ENCODE measurements at places on chromosomes 6 and 20.
A peak's percentile ranks its signal among the peaks of the same experiment; 100 is the strongest.

GRCh38 chr20:50701041-50701963, 10.0 kb upstream of the RIPOR3 start:
- DNase-seq: no peak

GRCh38 chr20:48287021-48287494, 501.8 kb upstream of the SULF2 start:
- peak; percentile 31 for DNase-seq

- DNase-seq: no peak
Observed at GRCh38 chr6:38617856-38618255, 21.9 kb downstream of the BTBD9 start.

DNA sequence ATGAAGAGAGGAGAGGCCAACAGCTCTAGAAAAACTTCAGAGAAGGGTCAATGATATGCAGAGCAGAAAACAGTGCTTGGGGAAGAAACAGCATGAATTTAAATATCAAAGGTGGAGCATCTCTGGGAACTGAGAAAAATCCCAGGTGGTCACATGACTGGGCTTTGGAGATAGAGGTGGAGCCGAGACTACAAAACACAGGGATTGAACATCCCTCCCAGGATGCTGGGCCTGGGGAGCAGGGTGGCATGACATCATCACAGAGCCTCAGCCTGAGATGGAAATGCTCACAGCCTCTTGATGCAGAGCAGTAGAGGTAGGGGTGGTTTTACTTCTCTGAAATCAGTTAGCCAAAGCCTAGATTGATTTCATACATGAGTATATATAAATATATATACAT, 529.5 kb downstream of the PRKN start:
- DNase-seq: no peak

GRCh38 chr6:93759190-93759589, 339.8 kb upstream of the EPHA7 start:
- DNase-seq: no peak

GRCh38 chr6:23503173-23503572, 622.8 kb upstream of the NRSN1 start:
- no peak for DNase-seq

GRCh38 chr6:90811596-90812226, 224.8 kb upstream of the MAP3K7 start:
- DNase-seq: no peak

- DNase-seq: no peak
Observed at GRCh38 chr6:65787787-65788186, 80.8 kb upstream of the EYS start.

GRCh38 chr6:119339941-119340456, 9.6 kb downstream of the MAN1A1 start:
- DNase-seq: no peak

DNA sequence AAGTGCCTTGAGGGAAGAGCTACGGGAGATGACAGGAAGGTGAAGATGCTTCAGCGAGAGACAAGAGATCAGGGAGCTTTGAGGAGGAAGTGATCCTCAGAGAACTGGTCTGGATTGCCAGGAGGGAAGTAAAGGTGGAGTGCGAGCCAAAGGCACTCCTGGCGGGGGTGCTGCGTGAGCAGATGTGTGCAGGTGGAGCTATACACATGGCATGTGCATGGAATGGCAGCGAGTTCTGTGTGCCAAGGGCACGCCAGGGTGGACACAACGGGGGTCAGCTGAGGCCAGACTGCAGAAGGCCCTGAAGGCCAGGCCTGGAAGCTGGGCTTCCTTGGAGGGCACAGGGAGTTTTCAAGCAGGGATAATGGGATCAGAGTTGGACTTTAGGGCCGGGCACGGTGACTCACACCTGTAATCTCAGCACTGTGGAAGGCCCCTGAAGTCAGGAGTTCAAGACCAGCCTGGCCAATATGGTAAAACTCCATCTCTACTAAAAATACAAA, 6.2 kb downstream of the PXMP4 start:
- no peak for DNase-seq

DNA sequence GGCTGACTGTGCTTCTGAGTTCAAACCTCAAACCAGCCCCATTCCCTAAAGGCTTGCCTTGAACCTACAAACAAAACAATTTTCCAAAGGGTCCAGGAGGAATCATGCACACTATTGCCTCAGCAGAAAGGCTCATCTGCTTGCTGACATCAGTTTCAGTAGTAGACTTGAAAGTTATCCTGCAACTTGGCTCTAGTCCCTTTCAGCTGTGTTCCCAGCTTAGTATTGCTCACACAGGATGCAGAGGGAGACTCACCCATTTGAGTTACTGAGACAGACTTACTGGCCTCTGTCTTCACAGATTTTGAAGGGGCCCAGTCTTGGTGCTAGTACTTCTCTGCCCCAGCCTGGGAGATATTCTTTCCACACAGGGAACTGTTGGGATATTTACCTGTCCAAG, 38.5 kb upstream of the TFB1M start:
- peak; percentile 67 for DNase-seq

GRCh38 chr20:51917886-51918535, 115.7 kb upstream of the SALL4 start:
- no peak for DNase-seq

- DNase-seq: peak; percentile 54
Observed at GRCh38 chr6:7147051-7147671, 39.4 kb downstream of the RREB1 start.

DNA sequence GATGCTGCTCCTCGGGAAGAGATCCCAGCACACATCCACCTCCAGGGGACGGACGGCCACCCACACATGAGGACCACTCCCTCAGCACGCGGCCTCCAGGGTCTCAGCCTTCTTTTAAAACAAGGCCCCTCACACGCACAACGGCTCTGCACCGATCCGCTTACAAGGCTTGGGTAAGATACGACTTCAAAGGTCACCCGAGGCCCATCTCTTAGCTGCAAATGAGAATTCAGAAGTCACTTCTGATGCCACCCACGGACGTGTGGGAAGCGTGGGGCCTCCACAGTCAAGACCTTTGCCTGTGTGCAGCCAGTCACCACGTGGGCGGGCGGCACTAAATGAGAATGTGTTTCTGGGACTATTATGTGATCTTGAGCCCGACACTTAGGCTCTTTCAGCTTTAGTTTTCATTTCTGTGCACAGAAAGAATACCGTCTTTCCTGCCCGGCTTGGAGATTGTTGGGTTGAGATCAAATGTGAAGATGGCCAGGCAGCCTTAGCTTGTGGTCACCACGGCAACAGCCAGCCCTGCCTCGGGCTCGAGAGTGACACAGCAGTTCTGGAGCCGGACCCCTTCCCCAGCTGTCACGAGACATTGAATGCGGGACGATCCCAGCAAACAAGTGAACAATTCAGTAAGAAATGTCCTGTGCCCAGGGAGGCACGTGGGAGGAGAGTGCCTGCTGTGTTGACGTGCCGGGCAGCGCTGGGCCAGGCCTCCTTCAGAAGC, 91.6 kb downstream of the RAMACL start:
- no peak for DNase-seq

GRCh38 chr6:151392427-151392826, 1.1 kb upstream of the ZBTB2 start:
- no peak for DNase-seq

GRCh38 chr6:131004387-131004755, 58.7 kb downstream of the EPB41L2 start:
- no peak for DNase-seq

DNA sequence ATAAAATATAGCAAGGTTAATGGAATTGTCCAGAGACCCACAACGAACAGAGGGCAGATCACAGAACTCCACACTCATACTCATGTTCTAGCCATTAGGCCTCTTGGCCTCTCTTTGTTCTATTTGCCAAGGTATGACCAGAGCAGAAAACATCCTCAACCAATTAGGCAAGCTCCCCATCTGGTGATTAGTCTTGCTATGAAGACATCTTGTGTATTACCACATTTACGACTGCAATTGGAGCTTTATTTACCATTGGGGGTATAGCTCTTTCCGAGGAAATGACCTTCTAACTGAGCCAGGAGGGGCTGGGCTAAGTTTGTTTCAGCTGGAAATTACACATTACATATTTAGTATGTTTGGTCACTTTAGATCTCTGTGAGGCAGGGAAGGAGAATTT, 593.9 kb downstream of the CD109 start:
- peak; percentile 36 for DNase-seq

DNA sequence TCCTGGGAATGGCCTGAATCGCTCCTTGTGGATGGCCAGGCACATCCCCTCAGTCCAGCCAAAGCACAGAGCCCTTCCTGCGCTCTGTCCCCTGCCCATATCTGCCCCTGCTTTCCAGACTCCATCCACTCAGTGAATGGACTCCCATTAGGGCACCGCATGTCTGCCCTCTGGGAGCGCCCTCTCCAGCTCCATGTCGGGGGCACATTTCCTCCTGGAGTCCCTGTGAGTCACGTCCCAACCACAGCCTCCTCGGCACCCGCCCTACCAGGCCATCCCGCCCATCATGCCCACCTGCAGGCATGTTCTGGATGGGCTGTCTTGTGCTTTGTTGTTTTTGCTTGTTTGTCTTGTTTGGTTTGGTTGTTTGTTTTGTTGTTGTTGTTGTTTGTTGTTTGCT, 96.8 kb downstream of the PSMB1 start:
- no peak for DNase-seq

- no peak for DNase-seq
Observed at GRCh38 chr6:19721766-19722377, 115.3 kb upstream of the ID4 start.

GRCh38 chr6:106421496-106421895, 61.0 kb downstream of the CRYBG1 start:
- peak; percentile 42 for DNase-seq

DNA sequence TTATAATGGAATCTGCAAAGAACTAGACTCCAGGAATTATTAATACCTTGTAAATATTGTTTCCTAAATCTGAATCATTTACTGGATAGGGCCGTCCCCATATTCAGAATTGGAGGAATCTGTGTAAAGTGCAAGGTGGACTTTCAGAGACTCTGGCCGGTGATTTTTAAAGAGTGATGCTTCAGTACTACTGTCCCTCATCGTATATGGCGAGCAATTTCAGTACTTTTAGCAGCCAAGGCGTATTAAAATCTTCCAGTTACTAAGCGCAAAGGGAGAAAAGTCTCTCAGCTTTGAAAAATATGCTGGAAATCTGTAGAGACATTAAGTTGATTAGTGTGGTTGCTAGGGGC, 483 bp downstream of the SMIM26 start:
- DNase-seq: peak; percentile 22

- DNase-seq: peak; percentile 47
Observed at GRCh38 chr6:128172752-128173682, 272.2 kb upstream of the THEMIS start.

- no peak for DNase-seq
Observed at GRCh38 chr20:63505723-63506122, 6.8 kb upstream of the EEF1A2 start.

DNA sequence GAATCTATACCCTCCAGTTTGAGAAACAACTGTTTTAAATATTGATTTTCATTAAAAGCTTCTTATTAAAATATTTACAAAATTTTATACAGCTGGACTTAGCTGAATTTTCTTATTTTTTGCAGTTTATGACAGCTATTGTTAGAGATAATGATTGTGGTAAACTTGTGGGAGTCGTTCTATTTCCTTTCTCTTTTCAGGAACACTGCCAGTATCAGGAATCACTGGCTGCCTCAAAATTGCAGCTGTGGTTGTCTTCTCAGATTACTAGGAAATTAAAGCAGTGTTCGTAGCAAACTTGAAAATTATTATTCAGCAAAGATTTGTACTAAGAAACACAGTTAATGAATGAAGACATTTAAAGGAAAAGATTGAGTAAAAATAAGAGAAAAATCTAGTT, 311.0 kb downstream of the CENPW start:
- DNase-seq: peak; percentile 54

DNA sequence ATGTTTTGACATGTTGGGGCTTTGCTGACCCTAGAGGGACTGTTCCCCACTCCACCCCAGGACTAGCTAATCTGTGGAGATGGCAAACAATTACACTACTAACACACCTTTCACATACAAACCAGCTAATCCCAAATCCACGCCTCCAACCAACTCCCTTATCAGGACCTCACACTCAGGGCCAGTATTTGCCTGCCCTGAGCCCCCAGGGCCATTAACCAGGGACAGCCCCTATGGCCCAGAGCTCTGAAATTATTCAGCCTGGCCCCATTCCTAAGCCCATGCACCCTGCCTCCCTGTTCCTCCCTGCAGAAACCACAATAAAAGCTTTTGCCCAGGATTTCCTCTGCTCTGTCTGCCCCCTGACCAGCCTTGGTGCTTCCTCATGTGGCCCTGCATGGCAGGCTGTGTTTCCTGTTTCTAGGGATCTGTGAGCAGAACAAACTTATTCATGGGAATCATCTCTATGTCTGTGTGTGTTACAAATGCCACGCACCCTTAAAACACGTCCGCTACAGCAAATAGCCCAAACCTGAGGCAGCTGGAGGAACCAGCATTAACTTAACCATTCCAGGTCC, 121.2 kb downstream of the PXDC1 start:
- no peak for DNase-seq

GRCh38 chr20:1397710-1398109, 4.9 kb upstream of the FKBP1A start:
- peak; percentile 49 for DNase-seq

DNA sequence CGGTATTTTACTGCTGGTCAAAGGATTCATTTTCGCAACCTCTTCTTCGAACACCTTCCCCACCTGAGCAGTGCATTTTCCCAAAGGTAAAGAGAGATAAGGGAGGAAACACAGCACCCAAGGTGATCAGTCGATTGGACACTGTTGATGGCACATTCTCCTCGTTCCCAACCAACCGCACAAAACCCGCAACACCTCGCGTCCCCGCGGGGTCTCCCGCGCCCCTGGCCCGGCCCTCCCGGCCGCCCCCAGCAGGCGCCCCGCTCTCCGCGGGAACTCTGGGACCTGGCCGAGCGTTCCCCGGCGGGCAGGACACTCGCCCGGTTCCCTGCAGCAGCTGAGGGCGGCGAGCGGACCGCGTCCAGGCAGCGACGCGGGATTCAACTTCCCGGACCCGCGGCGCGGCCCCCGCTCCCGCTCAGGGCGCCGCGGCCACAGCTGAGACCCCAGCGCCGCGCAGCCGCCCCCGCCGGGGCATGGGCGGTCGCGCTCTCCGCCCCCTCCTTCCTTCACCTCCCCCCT, 506 bp downstream of the RGS17 start:
- DNase-seq: no peak

DNA sequence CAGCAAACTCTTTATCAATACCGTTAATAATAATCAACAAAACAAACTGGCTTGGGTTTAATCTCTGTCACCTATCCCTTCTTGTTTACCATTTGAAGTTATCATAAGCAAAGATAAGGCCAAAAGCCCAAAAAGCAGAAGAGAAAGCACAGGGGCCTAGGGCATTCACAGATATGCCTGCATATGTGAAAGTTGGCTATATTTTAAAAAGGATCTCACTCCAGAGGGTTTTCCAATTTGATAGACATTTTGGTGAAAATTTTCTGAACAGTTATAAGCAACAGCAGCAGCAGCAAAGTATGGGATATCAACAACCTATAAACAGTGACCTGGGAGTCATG, 101.1 kb downstream of the ATXN1 start:
- DNase-seq: no peak

DNA sequence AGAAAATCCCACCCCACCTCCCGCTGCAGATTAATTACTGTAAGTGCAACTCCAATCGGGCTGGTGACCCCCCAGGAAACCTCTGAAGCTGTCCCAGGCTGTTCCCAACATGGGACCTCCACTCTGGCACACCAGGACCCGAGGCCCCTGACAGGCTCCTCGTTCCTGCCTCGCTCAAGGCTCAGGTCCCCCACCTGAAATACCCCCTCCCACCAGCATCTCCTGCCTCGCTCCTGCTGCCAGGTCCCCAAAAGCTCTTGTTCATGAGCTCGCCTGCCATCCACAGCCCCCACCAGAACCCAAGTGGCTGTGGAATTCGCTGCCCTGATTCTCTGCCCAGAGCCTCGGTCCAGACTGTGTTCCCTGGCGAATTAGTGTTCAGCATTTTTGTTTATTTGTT, 26.1 kb downstream of the NPEPL1 start:
- no peak for DNase-seq

GRCh38 chr20:63317601-63318291, 24.8 kb downstream of the COL20A1 start:
- no peak for DNase-seq

Measured in choroid plexus epithelial cell (primary cell).